ENCODE measurements at places on chromosomes 3 and 15.
A peak's percentile ranks its signal among the peaks of the same experiment; 100 is the strongest.

DNA sequence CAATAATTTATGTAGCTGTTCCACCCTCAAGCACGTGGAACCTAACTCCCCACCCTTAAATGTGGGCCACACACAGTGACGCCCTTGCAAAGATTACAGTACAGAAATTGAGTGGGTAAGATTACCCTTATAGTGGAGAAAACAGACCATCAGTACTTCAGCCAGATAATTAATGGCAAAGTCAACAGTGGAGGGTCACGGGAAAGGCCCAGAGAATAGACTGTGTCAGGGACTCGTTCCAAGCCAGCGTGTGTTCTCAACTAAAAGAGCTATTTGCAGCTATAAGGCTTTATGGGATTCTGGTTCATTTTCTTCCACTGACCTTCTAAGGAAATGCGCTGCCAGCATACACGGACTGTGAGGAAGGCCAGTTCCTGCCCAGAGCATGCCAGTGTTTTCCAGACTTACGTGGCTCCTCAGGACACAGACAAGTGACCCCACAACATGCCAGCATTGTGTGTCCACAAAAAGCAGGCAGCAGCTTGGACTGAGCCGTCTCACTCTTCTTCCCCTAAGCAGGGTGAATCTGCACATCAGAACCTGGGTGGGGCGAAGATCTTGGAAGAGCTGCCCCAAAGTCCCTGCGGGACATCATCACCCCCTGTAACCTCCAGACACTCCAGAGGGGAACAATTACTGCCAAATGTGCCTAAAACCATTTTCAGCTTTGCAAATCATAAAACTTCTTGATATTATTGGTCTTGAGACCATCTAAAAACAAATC, 428.5 kb downstream of the OCA2 start:
- no peak for DNase-seq

GRCh38 chr3:109373933-109374332, 36.6 kb upstream of the DPPA4 start:
- no peak for DNase-seq

DNA sequence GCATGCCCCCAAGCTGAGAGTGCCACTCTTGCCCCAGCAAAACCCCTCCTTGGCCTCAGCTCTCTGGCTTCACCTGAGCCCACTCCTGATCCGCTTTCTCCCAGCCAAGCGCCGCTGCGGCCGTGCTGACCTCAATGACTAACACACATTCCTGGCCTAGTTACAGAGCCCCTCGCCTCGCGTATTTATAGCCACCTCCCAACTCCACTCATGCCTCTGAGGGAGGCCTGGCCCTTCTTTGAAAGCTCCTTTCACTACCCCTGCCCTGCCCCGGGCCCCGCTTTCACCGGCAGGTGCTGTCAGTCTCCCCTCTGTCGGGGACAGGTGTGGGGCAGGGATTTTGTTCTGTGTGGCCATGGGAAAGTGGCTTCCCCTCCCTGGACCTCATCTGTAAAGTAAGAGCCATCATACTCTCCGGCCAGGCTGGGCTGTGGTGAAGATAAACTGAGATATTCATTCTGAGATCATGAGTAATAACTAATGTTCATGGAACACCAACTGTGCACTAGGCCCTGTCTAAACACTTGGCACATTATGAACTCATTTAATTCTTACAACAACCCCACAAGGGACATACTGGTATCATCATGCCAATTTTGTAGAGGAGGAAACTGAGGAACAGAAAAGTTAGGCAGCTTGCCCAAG, 13.2 kb upstream of the ATP2B2 start:
- peak; percentile 11 for DNase-seq

DNA sequence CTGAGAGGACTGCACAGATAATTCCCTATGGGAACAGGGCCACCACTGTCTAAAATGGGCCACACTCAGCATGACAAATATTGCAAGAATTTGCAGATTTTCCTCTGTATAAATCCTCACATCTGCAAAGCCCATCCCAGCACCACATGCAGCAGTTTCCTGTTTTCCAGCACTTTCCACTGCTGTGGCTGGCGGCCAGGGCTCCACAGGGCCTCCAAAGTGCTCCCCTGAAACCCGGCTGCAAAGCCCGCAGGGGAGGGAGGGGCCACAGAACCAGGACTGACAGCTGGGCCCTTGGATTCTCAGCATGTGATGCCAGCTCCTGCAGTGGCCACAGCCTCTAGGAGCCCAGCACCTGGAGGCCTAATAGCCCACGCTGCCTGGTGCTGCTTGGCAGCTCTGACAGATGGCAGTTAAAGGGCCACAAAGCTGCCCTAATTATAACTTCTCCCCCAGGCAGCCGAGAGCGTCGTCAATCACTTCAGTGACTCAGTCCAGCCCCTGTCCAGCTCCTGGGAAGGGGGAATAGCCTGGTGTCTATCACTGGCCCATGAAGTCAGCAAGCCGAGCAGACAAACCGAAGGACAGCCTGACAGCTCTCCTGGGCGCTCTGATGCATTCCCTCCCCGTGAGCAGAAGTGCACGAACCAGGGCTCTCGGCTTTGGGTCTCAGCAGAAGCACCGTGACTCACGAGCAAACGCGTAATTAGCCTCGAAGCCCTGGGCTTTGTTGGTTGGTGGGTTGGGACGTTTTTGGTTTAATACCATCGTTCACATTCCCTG, 4.7 kb downstream of the LRRC15 start:
- peak; percentile 53 for DNase-seq

DNA sequence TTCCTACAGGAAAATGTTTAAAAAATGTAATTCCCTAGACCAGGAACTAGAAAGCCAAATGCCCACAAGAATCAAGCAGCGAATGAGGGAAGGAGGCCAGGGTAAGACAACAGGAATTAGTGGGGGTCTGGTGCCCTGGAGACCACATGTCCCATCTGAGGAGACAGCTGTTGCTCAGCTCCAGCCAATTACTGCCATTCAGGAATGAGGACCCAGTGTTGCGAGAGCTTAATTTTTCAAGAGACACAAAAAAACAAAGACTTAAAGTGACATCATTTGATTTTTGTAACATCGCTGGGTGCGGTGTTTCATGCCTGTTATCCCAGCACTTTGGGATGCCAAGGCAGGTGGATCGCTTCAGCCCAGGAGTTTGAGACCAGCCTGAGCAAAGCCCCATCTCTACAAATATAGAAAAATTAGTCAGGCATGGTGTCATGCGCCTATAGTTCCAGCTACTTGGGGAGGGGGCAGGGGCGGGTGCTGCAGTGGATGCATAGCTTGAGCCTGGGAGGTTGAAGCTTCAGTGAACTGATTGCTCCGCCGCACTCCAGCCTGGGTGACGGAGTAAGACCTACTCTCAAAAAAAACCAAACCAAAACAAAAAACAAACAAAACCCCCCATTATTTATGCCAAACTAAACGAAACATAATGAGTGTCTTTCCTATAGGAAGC, 52.8 kb upstream of the LRIG1 start:
- no peak for DNase-seq

GRCh38 chr3:194775731-194776130, 90.0 kb downstream of the FAM43A start:
- DNase-seq = no peak

- DNase-seq = no peak
Observed at GRCh38 chr15:36271048-36271447, 308.4 kb upstream of the CDIN1 start.

DNA sequence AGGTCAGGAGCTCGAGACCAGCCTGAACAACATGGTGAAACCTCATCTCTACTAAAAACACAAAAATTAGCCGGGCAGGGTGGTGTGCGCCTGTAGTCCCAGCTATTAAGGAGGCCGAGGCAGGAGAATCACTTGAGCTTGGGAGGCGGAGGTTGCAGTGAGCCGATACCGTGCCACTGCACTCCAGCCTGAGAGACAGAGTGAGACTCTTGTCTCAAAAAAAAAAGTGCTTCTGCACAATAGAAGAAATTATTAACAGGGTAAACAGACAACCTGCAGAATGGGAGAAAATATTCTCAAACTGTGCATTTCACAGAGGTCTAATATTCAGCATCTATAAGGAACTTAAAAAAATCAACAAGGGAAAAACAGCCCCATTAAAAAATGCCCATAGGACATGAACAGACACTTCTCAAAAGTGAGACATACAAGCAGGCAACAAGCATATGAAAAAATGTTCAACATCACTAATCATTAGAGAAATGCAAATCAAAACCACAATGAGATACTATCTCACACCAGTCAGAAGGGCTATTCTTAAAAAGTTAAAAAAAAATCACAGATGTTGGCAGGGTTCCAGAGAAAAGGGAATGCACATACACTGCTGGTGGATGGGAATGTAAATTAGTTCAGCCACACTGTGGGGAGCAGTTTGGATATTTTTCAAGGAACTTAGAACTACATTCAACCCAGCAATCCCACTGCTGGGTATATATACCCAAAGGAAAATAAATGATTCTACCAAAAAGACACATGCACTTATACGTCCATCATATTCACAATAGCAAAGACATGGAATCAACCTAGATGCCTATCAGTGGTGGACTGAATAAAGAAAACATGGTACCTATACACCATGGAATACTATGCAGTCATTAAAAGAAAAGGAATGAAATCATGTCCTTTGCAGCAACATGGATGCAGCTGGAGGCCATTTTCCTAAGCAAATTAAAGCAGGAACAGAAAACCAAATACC, 75.5 kb downstream of the MSL2 start:
- no peak for DNase-seq

DNA sequence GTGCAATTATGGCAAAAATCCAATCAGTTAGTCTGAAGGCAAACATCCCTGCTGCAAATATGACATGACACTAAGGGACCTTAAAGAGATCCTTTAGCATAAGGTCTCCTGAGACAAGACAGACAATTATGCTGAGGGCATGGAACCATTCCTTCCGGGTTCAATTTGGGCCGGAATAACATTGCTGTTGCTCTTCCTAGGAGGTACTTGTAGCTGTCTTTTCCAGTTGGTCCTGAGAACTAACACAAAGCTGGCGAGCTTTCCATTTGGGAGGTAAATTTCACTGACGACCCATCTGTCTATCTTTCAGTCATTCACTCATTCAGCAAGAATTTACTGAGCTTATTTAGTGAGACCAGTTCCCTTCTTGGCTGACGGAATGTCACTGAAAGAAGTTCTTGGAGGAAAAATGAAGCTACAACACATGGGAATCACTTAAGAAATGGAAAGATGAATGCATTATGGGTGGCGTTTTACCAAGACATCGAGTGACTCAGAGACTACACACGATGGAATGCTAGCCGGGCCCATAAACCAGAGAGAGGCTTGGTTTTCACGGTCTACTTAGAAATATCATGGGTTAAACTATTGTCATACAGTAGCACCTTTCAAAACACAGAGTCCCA, 215.5 kb downstream of the PDZRN3 start:
- DNase-seq = peak; percentile 93

- DNase-seq = no peak
Observed at GRCh38 chr3:159059395-159059794, 257.5 kb downstream of the MFSD1 start.

DNA sequence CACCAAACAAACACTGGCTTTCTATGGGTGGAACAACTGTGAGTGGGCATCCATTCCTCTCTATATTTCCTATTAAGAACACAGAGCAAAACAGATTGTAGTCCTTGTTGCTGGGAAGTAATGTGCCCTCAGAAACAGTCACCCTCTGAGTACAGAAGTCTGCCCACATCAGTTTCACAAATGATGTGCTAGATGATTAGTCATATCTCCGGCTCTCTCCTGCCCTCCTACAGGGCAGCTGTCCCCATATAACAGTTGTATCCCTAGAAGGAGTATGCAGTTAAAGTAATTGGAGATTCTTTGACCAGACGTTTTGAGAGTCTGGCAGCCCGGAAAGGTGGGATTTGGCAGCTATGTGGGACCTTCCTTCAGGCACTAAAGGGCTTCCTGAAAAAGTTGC, 159.9 kb downstream of the APBA2 start:
- DNase-seq = no peak

GRCh38 chr3:178522200-178523052, 13.8 kb upstream of the KCNMB2 start:
- DNase-seq = no peak

GRCh38 chr3:74115906-74116305, 491.2 kb upstream of the PDZRN3 start:
- no peak for DNase-seq

GRCh38 chr15:51625236-51625635, 2.7 kb upstream of the DMXL2 start:
- no peak for DNase-seq

DNA sequence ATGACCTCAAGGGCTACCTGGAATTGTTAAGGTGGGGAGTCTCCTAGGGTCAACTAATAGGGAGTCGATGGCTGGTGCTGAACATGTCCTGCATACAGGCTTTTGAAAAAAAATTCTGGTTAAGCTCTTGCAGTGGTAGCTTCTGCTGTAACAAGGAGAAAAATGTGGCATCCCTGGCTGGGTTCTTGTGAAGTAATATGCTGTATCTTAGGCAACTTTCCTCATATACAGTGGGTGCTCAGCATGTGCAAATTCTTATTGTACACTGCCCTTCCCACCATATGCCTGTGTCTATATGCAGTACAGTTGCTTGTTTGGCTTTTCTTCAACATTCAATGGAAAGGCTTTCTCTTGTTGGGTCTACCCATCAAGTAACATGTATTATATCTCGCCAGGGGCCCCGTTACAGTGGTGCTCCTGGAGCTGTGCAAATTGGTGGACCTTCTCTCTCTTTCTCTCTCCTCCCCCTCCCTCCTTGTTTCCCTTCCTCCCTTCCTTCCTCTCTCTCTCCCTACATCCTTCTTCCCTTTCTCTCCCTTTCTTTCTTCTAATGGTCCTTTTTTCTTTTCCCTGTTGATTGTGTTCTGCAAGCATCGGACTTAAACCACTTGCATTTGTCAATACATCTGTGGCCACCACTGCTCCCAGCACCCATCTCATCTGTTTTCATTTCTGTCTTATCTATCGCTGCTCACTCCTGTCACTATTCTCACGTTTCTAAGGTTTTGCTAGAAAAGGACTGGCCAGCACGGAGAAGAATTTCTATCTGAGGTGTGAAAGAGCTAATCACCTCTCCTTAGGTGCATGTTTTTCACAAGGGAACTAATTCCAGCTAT, 35.2 kb downstream of the TGFBR2 start:
- no peak for DNase-seq

DNA sequence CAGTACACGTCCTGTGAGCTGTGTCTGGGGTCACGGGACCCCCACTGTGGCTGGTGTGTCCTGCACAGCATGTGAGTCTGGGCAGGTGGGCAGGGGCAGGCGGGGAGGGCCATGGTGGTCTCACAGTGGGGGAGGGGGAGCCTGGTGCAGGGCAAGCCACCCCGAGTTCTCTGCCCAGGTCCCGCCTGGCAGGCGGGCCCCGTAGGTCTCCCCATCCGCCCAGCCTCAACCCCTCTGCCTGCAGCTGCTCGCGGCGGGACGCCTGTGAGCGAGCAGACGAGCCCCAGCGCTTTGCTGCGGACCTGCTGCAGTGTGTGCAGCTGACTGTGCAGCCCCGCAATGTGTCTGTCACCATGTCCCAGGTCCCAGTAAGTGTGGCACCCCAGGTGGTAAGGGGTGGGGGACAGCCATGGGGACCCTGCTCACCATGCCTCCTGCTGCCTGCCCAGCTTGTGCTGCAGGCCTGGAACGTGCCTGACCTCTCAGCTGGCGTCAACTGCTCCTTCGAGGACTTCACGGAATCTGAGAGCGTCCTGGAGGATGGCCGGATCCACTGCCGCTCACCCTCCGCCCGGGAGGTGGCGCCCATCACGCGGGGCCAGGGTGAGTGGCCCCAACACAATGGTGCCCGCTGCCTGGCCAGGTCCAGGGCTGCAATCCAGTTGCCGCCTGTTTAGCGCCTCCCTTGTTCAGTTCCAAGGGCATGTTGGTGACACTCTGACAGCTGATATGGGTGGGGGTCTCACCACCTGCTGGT, 21.9 kb downstream of the PLXNA1 start:
- no peak for DNase-seq

- no peak for DNase-seq
Observed at GRCh38 chr3:51271172-51271571, 113.9 kb upstream of the MANF start.
